ENCODE measurements at places on chromosomes 7 and 10.
A peak's percentile ranks its signal among the peaks of the same experiment; 100 is the strongest.

DNA sequence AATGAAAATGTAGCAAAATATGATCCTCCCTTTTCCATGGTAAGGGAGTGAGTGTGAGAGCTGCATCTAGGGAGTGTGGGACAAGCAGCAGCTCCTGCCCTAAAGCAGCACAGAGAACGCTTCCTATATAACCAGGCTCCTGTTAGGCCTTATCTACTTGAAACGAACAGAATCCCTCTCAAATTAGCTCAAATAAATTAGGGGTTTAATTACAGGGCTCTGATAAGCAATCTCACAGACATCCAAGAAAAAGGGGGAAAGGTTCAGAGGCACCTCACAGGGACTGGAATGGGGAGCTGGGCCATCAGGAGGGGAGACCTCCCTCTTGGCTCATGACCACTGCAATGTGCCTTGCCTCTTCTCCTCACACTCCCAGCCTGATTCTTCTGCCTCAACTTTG is 57.9 kb downstream of the PLPP4 start:
- no peak for DNase-seq

GRCh38 chr7:604884-605531 is 85.4 kb upstream of the PDGFA start:
- no peak for DNase-seq

GRCh38 chr7:19112274-19113001 is 5.0 kb downstream of the TWIST1 start:
- DNase-seq: peak; percentile 74

GRCh38 chr10:131418681-131419080 is 107.2 kb upstream of the TCERG1L start:
- no peak for DNase-seq

- no peak for DNase-seq
Observed at GRCh38 chr7:21753071-21753470, 192.6 kb downstream of the CDCA7L start.

DNA sequence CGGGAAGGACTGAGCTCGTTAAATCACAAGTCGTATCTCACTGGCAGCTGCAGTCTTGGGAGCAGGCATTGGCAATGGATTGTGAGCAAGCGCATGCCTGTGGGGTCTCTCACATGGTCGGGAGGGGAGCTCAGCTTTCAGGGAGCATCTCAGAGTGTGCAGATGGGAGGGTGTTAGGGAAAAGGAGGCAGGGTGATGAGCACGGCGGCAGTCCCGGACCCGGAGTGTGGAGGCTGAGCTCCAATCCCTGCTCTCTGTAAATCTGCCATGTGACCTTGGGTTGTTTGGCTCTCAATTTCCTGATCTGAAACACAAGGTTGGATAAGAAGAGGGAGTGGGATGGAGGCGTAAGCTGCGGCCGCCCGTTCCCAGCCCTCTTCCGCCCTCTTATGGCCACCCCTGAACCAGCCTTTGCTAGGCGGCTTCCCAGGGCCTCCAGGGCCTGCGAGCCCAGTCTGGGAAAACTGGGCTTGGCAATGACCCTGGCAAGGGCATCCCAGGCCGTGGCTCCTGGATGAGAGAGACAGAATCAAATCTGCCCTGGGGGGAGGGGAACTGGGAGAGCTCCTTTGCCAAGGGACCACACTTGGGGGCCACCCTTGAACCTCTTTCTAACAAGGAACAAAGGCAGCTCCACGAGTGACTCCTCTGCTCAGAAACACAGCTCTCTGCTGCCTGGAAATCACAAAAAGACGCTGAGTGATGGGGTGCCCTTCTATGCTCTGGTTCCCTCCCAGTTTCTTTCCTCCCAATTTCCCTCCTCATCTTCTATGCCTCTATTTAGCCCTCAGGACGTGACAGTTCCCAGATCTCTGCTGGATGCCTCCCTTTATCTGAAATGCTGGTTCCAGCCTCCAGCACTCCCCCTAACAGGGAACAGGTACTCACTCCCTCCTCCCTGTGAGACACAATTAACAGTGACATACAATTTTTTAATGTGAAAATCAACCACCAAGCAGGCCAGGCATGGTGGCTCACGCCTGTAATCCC is 41.7 kb upstream of the LOXL4 start:
- DNase-seq: peak; percentile 90

DNA sequence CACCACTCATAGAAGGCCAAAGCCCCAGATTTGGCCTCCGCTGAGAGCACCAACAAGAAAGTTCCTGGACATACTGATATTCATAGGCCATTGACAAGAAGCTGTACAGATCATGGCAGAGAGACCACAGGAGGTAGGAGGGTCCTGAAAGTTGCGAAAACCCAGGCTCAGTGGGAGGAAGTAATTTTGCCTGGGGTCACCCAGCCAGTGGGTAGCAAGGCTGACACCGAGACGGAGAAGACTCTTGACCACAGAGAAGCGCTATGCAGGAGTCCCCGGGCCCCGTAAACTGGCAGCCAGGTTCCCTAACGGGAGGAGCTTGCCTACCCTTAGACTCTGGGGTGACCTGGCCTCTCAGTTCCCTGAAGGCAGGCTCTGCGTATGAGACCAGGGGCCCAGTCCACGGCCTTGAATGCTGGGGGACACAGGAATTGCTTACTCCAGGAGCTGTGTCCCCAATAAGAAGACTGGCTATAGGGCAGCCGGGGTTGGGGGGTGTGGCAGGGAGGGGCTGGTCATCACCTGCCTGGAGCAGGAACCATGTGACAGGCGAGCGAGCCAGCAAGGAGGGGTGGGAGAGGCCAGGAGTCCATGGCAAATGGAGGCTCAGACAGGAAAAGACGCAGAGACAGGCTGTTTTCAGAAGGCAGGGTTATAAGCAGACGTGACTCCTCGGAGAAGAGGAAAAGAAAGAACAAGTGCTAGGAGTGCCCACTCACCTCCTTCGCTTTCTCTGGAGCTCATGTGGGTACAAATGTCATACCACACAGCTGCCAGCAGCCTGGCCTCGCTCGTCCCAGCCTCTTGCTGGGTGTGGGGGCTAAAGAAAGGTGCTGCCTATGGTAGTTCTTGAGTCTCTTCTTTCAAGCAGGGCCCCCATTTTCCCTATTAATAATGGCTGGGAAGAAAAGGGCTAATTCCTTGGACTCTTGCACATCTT is 24.6 kb upstream of the NPFFR1 start:
- no peak for DNase-seq

- DNase-seq: peak; percentile 68
Observed at GRCh38 chr7:111827863-111828504, 265.7 kb upstream of the IMMP2L start.

DNA sequence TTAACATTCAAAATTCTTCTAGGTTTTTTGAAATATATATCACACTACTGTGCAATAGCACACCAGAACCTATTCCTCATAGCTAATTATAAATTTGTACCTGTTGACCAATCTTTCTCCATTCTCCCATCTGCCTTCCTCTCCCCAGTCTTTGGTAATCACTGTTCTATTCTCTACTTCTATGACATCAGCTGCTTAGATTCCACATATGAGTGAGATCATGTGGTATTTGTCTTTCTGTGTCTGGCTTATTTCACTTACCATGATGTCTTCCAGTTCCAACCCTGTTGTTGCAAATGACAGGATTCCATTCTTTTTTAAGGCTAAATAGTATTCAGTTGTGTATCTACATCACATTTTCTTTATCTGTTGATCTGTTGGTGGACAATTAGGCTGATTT is 54.4 kb upstream of the CCDC6 start:
- DNase-seq: no peak

GRCh38 chr7:120554960-120555571 is 282.1 kb downstream of the KCND2 start:
- DNase-seq: peak; percentile 73

GRCh38 chr7:12578930-12579640 is 8.6 kb downstream of the SCIN start:
- no peak for DNase-seq

GRCh38 chr10:130750441-130750840 is 561.1 kb downstream of the TCERG1L start:
- no peak for DNase-seq

DNA sequence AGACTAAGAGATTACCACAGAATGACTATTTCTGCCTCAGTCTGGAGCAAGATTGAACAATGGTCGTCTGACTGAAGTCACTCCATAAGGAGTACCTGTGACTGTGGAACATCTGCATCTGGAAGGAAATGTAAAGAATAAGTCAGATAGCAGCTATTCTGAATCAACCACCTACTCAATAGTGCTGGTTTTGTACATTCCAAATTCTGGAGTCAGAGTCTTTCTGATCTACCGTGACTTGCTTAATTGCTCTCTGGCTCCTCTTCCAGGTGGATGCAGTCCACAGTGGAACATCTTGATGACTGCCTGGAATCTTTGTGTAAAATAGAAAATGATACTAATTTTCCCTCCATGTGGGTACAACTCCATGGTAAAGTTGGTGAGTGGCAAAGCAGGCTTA is 156.3 kb upstream of the SEMA3C start:
- DNase-seq: peak; percentile 53

DNA sequence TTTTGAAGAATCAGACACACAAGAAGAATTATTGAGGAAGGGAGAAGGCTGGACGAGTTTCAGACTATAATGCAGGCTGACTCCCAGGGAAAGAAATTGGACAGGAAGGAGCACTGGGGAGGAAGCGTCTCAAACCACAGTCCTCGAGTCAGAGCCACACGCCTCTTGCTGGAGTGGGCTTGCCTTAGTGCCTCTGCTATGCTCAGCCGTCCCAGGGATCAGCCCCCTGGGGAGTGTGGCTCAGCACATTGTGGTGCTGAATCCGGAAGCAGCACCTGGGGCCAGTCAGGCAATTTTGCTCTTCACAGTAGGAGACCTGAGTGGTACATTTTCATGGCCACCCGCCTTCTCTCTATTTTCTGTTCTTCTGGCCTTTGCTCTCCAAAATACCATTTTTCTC is 67.4 kb upstream of the SLC35G1 start:
- DNase-seq: no peak

GRCh38 chr7:123871998-123872867 is 27.3 kb downstream of the HYAL4 start:
- DNase-seq: peak; percentile 50

- peak; percentile 66 for DNase-seq
Observed at GRCh38 chr7:47444376-47445098, 137.4 kb downstream of the TNS3 start.

DNA sequence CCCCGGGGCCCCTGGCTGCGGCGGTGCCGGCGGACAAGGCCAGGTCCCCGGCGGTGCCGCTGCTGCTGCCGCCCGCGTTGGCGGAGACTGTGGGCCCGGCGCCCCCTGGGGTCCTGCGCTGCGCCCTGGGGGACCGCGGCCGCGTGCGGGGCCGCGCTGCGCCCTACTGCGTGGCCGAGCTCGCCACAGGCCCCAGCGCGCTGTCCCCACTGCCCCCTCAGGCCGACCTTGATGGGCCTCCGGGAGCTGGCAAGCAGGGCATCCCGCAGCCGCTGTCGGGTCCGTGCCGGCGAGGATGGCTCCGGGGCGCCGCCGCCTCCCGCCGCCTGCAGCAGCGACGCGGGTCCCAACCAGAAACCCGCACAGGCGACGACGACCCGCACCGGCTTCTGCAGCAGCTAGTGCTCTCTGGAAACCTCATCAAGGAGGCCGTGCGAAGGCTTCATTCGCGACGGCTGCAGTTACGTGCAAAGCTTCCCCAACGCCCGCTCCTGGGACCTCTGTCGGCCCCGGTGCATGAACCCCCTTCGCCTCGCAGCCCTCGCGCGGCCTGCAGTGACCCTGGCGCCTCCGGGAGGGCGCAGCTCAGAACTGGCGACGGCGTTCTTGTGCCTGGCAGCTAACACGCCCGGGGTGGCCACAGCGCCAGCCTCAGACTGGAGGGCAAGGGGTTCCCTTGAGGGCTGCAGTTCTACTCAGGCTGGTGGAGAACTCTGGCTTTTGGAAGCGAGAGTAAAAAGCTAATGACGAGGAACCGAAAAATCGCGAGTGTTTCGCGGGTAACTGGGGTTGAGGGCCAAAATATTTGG is 804 bp downstream of the FRAT1 start:
- DNase-seq: peak; percentile 68

DNA sequence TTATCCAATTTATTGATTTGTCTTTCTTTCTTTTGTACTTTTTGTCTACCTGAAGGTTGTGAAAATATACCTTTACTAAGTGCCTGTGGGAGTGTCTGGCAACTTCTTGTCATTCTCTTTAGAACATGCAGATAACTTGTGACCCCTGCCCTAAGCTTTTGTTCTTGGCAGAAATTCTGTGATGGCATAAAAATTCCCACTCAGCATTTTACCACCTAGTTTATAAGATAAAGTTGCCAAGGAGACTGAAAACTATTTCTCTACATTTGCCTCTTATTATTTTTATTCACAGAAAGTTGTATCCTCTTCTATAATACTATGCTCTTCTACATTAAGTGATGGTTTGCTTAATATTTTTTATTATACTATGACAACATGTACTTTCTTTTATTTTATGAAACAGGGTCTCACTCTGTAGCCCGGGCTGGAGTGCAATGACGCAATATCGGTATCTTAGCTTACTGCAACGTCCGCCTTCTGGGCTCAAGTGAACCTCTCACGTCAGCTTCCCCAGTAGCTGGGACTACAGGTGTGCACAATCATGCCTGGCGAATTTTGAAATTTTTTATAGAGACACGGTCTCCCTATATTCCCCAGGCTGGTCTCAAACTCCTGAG is 683.5 kb downstream of the ANKRD7 start:
- DNase-seq: no peak

GRCh38 chr10:24944512-24945255 is 7.7 kb downstream of the PRTFDC1 start:
- DNase-seq: peak; percentile 70

- DNase-seq: no peak
Observed at GRCh38 chr10:78449554-78449953, 415.9 kb downstream of the RPS24 start.

DNA sequence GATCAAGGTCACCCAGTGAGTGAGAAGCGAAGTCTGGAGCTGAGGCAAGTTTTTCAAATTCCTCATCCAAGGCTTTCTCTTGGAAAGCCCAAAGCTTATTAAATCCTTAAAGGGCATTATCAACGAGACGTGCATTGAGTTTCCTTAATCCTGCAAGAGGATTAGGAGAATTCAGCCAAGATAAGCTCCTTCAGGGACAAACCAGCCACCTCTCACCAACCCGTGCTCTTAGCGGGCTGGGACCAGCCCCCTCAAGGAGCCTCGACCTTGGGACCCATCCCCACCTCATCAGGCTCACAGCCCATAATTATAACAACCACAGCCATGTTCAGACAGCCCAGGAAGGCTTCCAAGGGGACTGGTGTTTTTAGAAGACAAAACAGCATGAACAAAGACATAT is 12.0 kb upstream of the SLC29A4 start:
- no peak for DNase-seq

DNA sequence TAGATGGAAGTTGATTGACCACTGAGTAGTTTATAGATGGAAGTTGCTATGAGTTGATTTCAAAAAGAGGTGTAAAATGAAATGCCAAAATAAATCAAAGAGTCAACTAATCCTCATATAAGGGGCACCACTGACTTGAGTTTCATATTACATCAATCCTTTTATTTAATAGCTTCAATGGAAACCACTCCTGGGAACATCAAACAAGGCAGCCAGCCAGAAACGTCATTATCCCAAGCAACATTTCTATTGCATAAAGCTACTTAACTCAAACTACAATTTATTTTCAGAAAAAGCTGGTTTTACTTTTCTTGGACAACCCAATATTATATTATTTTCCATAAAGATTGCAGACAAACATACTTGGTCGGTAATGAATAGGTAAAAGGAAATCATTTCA is 162.1 kb downstream of the TSPAN12 start:
- DNase-seq: no peak

All from GM23248 (cell line).